ENCODE measurements at places on chromosomes 4 and X. TPM values are rescaled to one million over a fixed set of nuclear protein-coding genes. Genes with fewer than 3 reads are reported as not detected.

Gene MAPK10
- total RNA-seq: 265 TPM

- DNase-seq: no peak
These were observed 335.0 kb upstream of the SFRP2 start for GRCh38 chr4:154123897-154124296.

DNA sequence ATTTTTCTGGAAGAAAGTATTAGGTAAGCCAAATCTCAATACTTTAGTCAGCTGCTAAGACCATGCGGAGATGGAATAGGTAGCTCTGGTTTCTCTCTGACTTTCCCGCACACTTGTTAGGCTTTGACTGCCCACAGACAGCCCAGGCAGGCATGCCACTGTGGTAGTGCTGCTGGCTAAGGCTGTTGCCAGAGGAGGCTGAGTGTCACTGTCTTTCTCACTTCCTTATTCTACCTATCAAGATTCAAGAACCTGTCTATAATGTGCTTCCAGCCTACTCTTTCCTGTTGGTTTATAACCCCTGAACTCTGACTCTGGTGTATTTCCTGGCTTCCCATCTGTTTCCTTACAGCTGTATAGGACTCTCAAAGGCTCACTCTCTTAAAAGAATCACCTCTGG is 81.8 kb upstream of the TRPC5 start:
- no peak for DNase-seq

DNA sequence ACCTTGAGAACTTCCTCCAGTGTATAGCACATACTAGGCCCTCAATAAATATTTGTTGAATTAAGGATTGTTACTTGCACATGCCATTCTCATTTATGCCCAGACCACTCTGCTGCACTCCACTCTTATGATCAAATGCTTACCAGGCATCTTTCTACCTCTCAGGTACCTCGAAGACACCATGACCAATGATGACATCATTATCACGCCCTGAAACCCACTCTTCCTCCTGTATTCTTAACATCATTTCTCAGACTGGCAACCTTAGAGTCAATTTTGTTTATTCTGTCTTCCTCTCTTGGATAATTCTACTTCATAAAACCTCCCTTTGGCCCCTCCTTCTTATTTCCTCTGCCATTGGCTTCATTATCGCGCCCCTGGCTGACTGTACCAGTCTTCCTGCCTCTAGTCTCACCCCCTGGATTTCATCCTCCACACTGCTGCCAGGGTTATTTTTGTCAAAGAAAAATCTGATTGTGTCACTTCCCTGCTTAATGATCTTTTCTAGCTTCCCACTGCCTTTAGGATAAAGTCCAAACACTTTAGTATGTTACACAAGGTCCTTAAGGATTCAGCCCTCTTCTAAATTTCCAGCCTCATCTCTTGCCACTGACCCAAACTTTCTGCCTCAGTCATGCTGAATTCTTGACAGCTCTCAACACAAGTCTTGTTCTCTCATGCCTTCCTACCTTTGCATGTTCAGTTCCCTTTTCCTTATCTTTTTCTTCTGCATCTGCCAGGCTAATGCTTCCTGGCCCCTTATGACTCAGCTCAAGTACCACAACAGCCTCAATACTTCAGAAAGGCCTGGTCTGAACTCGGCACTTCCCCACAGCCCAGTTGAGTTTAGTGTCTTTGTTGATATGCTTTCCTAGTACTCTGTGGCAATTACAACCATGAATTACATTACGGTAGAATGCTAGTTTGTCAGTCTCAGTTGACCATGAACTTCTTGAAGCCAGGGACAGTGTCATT is 45.8 kb downstream of the HDAC8 start:
- no peak for DNase-seq
